ENCODE measurements at places on chromosomes 2 and 18. TPM values are rescaled to one million over a fixed set of nuclear protein-coding genes. Genes with fewer than 3 reads are reported as not detected.
A peak's percentile ranks its signal among the peaks of the same experiment; 100 is the strongest.

Gene CERKL
- not detected for total RNA-seq

Gene DCDC2C
- 0.19 TPM for total RNA-seq

Gene MPP4
- not detected for total RNA-seq

Gene CXCR1
- total RNA-seq: not detected

Gene MARS2
- total RNA-seq: 3.7 TPM

Gene PLA2R1
- total RNA-seq: 6.5 TPM

Gene COL3A1
- 211 TPM for total RNA-seq

Gene RUFY4
- total RNA-seq: not detected

Gene FAHD2B
- 12.1 TPM for total RNA-seq

Gene IHH
- not detected for total RNA-seq

Gene AKAIN1
- total RNA-seq: not detected

Gene CYP26B1
- total RNA-seq: 0.47 TPM

Gene TNFRSF11A
- total RNA-seq: 1.3 TPM

Gene TUBA4B
- total RNA-seq: not detected

Gene HMSD
- total RNA-seq: not detected

Gene EGR4
- total RNA-seq: not detected

DNA sequence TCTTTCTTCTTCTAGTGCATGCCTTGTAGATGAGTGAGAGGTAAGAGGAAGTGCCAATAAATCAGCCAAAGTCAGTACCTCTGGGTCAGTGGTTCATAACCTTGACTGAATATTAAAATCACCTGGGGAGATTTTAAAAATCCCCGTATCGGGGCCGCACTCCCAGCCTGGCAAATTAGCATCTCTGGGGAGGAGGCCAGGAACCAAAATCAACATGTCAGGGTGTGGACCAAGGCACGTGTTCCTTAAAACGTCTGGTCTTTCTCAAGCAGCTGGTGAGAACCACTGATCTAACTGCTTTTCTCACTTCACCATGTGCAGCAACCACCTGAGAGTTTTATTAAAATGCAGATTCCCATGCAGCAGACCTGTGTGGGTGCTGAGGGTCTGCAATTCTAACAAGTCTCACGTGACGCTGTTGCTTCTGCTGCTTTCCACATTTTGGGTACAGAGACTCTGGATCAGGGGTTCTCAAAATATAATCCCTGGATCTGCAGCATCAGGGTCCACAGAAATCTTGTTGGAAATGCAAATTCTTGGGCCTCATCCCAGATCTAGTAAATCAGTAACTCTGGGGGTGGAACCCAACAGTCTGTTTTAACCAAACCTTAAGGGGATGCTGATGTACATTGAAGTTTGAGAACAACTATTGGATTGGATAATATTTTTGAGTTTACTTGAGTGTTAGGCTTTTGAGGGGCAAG is 49.5 kb downstream of the CHST9 start:
- ATAC-seq: no peak

- no peak for ATAC-seq
Measured at GRCh38 chr2:181124497-181124896, 144.1 kb downstream of the UBE2E3 start.

GRCh38 chr2:46101557-46102220 is 195.5 kb upstream of the EPAS1 start:
- no peak for ATAC-seq

DNA sequence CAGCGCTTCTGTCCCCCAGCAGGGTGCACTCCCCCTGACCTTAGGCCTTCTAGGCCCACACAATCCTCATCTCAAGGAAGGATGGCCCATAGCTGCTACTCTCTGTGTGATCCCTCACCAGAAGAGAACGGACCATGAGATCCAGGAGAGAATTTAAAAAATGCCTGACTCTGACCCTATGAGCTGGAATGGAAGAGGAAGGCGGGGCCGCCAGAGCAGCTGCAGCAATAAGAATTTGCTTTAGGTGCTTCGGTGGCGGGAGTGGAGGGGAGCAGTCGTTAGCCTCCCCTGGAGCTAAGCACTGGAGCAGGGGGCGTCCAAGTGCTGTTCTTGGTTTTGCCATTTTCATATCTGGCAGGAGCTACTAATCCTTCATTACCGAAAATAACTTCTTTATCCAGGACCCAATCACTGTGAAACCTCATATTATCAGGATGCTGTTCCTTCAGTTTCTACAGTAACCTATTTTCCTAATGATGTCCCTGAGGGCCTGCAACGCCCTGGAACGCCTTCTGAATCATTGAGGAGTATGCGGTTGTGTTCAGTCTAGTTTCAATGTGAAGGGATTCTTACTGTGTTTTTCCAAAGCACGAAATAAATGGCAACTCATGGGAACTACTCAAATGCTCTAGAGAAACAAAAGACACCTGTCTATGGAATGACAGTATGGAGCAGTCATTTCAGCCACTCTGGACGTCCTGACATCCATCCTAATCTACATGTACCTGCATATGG is 105.1 kb upstream of the SIX2 start:
- no peak for ATAC-seq

- ATAC-seq: no peak
Measured at GRCh38 chr2:102581911-102582310, 37.4 kb upstream of the SLC9A2 start.

DNA sequence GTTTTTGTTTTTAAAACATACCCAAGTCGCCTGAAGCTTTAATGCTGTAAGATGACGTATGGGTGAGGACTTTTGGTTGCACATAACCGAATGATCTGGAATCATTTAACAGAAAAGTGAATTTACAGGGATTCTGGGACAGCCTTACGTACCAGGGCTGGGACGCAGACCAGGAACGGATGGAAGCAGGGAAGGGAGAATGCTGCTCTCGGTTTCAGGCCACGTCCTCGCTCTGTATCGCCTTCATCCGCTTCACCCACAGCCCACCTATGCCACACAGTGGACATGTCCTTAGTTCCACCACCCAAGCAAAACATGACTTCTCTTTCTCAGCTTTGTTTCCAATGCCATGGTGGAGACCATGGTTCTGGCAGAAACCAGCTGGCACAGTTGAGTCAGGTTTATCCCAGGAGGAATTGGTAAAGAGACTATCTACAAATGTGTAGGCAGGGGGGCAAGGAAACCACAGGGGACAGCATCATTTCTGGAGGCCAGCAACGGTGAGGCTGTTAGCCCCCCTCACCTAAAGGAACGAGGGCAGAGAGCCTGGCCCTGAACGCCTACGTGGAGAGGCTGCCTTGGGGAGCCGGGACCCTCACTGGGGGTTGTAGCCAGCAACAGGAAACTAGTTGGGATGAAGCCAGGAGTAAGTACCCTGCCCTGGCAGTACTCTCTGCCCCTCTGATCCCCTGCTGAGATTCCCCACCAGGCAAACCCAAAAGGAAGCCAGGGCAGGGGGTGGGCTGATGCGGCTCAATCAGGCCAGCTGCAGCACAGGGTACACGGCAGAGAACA is 132.5 kb downstream of the NDUFA10 start:
- ATAC-seq: no peak

- ATAC-seq: no peak
Measured at GRCh38 chr2:123895651-123896050, 129.4 kb upstream of the CNTNAP5 start.

DNA sequence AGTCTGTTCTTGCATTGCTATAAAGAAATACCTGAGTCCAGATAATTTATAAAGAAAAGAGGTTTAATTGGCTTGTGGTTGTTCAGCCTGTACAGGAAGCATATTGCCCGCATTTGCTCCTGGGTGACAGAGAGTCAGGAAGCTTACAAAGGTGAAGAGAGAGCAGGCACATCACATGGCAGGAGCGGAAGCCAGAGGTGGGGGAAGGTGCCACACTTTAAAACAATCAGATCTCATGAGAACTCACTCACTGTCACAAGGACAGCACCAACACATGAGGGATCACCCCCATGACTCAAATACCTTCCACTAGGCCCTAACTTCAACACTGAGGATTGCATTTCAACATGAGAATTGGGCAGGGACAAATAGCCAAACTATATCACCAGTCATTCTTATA is 124.8 kb upstream of the COL5A2 start:
- no peak for ATAC-seq

- no peak for ATAC-seq
Measured at GRCh38 chr2:184646593-184646992, 48.3 kb downstream of the ZNF804A start.

DNA sequence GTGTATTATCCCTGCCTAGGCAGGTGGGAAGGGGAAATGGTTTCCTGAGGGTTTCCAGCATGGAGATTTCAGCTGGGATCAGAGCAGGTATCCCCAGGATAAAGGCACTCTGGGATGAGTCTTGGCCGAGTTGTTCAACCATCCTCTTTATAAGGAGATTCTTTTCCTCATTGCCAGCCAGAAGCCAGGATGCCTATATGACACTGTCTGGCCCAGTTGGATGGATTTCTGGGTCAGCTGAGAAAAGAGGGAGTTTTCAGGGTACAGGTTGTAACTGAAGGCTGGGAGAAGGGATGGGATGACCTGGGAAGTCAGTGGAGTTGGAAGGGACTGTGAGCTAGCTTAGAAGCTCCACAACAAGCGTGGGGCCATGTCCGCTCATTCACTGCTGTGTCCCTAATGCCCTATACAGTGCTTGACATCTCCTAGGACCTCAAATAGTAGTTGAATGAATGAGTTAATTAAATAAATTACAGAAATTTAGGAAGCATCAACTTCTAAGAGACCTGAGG is 8.3 kb downstream of the RHOB start:
- no peak for ATAC-seq

DNA sequence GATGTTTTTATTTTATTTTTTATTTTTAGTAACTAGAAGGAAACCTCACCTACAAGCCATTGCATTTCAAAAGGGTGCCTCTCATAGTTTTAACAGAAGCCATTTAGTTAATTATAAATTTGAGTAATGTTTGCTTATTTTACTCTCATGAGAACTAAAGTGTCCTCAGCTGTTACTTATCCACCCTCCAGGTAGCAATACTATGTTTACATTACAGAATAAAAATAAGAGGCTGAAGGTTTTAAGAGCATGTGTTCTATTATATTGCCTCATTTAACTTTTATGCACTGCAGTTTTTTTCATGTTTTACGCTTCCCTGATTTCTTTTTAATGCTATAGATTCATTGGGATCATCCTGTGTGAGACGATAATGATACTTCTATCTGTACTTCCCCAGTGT is 235.5 kb downstream of the THSD7B start:
- no peak for ATAC-seq

DNA sequence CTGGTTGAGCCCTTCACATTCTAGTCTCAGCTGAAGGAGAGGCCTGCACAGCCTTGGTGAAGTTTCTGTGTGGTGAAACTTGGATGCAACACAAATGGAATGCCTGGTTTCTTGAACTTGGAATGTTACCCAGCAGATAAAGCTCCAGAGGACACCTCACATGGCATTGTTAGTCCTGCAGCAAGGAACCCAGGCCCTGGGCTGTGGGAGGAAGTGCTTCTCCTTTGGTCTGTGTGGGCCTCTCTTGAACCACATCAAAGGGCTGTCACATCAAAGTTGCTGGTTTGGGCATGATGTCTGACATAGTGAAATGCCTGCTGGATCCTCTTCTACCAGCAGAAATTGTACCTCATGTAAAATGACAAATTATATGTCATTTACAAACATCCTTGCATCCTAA is 198.5 kb downstream of the FHOD3 start:
- ATAC-seq: no peak

DNA sequence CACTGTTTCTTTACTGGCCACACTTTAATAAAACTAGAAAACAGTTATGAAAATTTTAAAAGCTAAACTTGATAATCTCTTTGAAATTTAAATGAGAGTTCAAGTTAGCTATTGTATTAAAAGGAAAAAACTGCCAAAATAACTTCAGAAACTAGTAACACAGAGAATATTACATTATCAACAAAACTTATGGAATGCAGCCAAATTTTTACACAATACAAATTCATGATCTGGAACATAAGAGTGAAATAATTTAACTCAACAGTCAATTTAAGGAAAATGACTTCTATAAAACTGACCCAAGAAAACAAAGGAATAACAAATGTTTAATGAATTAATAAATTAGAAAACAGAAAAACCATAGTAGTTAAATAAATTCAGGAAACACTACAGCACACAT is 65.0 kb downstream of the TCF4 start:
- no peak for ATAC-seq

DNA sequence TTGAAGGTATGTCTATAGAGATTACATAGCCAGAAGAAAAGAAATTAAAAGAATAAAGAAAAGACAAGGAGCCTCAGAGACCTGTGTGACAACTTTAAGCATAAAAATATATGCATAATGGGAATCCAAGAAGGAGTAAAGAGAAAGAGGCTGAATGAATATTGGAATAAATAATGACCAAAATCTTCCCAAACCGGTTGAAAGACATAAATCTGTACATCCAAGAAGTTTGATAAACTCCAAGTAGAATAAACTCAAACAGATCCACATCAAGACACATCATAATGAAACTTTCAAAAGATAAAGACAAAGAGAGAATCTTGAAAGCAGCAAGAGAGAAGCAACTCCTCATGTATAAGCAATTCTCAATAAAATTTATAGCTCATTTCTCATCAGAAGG is 132.4 kb upstream of the ZNF516 start:
- ATAC-seq: no peak

DNA sequence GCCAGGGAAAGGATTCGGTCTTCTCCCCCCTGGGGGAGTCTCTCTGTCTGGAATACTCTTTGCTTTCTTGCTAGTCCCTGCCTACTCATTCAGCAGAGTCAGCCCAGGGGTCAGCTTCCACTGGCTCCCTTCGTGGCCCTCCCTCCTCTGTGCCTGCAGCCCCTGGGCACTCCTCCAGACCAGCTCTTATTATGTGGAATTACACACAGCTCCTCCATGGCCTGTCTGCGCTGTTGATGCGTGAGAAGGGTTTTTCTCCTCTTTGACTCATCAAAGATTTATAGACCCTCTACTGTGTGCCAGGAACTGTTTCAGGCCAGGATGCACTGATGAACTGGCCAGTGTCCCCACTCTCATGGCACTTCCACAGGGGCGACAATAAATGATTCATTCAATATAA is 44.4 kb downstream of the ST8SIA5 start:
- ATAC-seq: no peak

GRCh38 chr18:48656582-48656981 is 117.8 kb downstream of the CTIF start:
- ATAC-seq: no peak

DNA sequence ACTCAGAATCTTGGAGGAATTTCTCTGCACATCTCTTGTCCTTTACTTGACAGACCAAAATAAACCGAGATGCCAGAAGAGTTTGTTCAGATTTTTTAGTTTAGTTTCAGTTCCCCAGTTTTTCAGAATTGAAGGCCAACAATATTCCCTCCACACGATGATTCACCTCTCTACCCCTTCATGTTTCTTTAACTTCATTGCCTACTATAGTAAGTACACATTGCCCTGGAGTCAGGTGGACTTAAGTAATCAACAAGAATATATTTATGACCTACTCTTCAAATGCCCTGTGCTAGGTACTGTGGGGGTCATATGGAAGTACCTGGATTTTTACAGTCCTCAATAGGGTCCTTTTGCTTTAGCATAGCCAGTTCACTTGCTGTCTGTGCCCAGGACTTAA is 79.6 kb upstream of the CTLA4 start:
- ATAC-seq: no peak

DNA sequence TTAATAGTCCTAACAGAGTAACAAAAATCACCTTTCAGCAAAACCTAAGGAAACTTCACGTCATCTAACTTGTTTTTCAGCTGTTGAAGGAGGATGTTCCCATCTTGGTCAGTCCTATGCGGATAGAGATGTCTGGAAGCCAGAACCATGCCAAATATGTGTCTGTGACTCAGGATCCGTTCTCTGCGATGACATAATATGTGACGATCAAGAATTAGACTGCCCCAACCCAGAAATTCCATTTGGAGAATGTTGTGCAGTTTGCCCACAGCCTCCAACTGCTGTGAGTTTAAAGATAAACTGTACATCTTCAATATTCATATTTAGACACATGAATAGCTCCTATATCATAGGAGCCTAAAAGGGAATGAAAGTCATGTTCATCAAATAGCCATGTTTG is 10.5 kb downstream of the COL3A1 start:
- peak; percentile 82 for ATAC-seq

GRCh38 chr2:3633982-3634595 is 23.9 kb upstream of the ALLC start:
- no peak for ATAC-seq
